ENCODE measurements at places on chromosomes 1 and 21.

GRCh38 chr1:236304682-236305081, 22.9 kb upstream of the ERO1B start:
- DNase-seq: no peak

GRCh38 chr1:226980122-226980560, 40.0 kb downstream of the COQ8A start:
- no peak for DNase-seq

DNA sequence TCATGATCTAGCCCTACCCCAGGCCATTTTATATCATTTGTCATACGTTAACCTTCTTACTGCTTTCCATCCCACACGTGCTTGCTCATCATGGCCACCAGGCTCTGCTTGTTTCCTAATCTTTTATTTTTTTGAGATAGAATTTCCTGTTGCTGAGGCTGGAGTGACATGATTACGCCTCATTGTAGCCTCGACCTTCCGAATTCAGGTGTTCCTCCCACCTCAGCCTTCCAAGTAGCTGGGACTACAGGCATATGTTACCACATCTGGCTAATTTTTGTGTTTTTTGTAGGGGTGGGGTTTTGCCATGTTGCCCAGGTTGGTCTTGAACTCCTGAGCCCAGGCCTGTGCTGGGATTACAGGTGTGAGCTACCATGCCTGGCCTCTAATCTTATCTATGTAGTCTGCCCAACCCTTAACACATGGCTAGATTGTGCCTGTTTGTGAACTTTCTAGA, 3.3 kb downstream of the UAP1 start:
- DNase-seq: no peak

- no peak for DNase-seq
Measured at GRCh38 chr1:222307621-222308020, 240.3 kb downstream of the HHIPL2 start.

DNA sequence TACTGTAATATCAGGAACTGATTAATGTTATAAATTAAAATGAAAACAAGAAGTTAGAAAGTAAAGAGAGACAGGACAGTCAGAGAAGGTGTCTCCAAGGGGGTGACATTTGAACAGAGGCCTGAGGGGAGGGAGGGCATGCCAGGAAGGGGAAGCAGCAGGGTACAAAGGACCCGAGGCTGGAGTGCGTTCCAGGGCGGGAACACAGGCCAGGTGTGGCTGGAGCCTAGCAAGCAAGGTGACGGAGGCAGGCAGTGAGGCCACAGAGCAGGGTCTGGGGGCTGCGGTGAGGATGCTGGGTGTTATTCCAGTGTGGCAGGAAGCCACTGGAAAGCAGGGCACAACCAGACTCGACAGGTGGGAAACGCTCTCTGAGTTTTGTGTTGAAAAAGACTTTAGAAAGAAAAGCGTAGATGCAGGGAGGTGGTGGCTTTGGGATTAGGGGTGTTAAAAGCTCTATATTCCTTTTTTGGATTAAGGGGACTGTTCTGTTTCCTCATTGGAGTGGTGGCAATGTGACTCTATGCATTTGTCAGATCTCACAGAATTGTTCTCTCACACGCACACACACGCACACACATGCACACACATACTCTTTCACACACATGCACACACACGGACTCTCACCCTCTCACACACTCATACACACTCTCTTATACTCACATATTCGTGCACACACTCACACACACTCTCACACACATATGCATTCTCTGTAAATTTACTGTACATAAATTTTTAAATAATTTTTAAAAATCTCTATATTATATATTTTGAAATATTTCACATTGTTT, 124.5 kb downstream of the GLIS1 start:
- no peak for DNase-seq

- DNase-seq: no peak
Measured at GRCh38 chr1:176448340-176448739, 14.6 kb upstream of the PAPPA2 start.

- no peak for DNase-seq
Measured at GRCh38 chr1:246987083-246987690, 20.7 kb downstream of the ZNF695 start.

DNA sequence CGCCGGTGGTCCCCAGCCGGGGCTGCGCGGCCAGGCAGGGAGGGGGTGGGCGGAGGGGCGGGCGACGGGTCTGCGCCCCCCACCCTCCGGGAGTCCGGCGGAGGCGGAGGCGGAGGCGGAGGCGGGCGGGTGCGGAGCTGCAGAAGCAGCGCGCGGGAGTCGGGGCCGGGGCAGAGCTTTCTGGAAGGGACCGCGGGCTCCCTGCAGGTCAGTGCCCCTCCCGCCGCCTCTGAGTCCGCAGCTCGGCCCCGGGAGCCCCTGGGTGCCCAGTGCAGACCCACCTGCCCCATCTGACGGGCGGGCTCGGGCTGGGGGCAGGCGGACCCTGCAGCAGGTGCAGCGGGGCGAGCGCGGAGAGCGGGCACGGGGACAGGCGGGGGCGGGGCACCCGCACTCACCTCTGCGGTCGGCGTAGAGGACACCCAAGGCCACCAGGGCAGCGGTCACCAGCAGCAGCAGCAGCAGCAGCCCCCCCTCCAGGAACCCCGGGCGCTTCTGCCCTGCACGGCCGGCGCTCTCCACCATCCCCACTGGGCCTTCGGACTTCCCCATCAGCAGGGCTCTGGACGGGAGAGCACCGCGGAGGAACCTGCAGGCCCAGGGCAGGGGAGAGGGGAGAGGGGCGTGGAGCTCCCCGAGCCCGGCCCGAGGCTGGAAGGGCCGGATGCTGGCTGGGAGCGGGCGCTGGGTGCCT, 3.7 kb downstream of the MMEL1 start:
- DNase-seq: no peak

Measured in NCI-H774 (cell line).